ENCODE measurements at places on chromosomes 7 and 10. TPM values are rescaled to one million over a fixed set of nuclear protein-coding genes. Genes with fewer than 3 reads are reported as not detected.

- no peak for DNase-seq
Observed at GRCh38 chr10:25112016-25112415, 62.8 kb upstream of the GPR158 start.

GRCh38 chr7:135158874-135159273 is 11.0 kb downstream of the TMEM140 start:
- DNase-seq = no peak

- DNase-seq = no peak
Observed at GRCh38 chr10:74371696-74372095, 220.7 kb downstream of the ADK start.

DNA sequence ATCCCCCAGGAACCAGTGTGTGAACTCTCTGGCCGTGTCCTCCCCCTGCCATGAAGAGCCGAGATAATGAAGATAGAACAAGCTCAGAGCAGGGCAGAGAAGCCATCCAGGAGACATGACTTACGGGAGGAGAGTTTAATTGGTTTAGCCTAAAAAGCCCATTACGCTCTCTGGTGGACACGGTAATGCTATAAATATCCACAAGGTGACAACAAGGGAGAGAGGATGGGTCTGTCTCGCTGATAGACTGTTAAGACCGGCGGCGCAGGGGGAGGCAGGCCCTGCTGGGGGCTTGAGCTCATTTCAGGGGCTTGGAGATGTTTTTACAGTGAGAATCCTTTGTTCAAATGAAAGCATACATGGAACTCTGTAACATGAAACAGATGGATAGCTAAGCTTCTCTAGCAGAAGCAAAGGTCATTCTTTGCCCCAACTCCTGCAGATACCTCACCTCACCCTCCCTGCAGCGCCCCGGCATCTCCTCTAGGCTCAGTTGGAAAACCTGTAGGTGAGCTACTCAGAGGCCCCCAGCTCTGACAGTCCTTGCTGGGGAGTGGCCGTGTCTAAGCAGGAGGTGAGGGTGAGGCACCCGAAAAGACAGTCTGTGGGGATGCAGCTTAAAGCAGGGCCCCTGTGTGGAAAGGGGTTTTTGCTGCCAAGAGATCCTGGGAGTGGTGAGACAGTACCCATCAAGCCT is 40.8 kb upstream of the LOXL4 start:
- DNase-seq = no peak

DNA sequence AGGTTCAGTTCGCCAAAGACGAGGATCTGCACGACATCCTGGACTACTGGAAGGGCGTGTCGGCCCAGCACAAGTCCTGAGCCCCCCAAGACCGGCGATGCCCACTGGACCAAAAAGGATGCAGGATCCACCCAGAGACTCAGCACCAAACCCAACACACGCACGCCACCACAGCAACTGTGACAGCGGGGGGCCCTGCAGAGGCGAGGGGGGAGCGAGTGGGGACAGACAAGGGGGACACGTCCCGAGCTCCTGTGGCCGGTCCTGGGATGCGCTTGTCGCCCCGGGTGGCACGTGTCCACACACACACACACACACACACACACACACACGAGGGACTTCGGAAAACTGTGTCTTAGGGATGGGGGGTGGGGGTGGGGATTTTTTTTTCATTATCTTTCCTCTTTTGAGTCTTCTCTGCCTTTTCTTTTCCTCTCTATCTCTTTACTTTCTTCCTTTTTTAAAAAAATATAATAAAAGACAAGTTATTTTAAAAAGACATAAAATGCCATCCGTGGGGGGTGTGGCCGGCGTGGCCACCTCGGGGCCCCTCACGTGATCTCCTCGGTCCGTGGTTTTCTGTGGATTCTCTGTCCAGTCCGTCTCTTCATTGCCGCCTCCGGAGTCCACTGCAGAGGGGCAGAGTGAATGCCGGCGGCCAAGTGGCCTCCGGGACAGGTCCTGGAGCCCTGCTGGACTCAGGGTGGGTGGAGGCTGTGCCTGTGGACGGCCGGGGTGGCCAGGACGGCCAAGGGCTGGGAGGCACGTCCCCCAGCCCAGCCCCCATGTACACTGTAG is 77.1 kb downstream of the ELFN1 start:
- no peak for DNase-seq

GRCh38 chr7:25496476-25497368 is 268.4 kb upstream of the NPVF start:
- DNase-seq = no peak

- no peak for DNase-seq
Observed at GRCh38 chr10:72688208-72688651, 3.7 kb upstream of the MCU start.

DNA sequence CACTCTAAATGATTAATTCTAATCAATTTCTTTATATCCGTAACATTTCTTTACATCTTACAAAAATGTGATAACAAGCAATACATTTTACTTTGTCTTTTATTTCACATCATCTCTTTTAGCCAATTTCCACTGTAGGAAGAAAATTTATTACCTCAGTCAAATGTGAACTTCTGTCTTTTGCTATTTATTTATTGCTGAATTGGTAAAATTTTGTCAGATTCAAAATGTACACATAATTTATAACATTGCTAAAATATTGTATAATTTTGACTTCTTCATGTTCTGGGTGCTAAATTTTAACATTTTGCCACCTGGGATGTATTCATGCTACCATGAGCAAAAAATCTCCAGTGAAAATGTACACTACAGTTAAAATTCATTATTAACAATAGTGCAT is 158.0 kb downstream of the HGF start:
- no peak for DNase-seq

- DNase-seq = peak; percentile 59
Observed at GRCh38 chr7:98753989-98754479, 115.8 kb downstream of the TMEM130 start.

DNA sequence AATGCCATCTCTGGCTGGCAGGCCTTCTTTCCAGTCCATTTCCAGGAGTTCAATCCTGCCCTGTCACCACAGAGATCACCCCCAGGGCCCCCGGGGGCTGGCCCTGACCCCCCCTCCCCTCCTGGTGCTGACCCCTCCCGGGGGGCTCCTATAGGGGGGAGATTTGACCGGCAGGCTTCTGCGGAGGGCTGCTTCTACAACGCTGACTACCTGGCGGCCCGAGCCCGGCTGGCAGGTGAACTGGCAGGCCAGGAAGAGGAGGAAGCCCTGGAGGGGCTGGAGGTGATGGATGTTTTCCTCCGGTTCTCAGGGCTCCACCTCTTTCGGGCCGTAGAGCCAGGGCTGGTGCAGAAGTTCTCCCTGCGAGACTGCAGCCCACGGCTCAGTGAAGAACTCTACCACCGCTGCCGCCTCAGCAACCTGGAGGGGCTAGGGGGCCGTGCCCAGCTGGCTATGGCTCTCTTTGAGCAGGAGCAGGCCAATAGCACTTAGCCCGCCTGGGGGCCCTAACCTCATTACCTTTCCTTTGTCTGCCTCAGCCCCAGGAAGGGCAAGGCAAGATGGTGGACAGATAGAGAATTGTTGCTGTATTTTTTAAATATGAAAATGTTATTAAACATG is 6.0 kb downstream of the CHPF2 start:
- no peak for DNase-seq

DNA sequence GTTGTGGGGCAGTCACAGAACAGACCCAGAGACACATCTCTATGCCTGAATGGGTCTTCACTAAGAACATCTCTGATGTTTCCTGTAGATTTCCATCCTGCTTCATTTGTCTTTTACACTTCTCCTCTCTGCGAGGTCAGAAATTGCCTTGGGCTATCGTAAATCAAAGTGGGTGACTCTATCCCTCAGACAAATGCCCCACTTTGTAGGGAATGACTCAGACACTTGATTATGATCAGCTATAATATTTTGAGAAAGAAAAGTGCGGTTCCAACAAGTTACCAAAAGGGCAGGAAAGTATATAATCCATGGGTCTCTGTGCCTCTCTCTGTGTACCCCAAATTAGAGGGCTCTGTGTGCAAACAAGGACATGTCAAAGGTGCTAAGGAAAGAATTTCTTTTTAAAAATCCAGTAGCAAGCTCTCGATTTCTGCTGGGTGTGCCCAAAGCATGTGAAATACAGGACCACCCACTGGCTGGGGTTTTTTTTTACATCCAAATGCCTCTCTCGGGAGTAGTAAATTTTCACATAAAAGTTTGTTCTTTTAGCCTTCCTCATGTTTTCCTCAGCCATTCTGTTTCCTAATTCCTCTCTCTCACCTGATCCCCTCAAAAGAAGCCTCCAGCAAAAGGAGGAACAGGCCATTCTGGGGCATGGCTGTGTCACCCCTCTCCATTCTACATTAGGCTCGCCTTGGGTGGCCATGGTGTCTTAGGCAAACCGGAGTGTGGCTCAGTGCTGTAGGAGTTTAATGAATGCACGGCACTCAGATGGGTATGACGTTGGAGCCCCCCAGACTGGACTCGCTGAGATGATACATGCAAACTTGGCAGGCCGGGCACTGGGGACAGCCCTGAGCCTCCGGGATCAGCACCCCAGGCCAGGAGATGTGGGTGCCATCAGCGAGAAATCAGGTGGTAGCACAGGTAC is 6.3 kb upstream of the OPN4 start:
- no peak for DNase-seq

GRCh38 chr10:74862625-74863024 is 36.2 kb downstream of the KAT6B start:
- DNase-seq = no peak

- DNase-seq = no peak
Observed at GRCh38 chr7:7535691-7536090, at the start of gene COL28A1. COL28A1 (minus strand) TSS chr7:7535873; CDS start chr7:7532875, 2,998 bp downstream.

DNA sequence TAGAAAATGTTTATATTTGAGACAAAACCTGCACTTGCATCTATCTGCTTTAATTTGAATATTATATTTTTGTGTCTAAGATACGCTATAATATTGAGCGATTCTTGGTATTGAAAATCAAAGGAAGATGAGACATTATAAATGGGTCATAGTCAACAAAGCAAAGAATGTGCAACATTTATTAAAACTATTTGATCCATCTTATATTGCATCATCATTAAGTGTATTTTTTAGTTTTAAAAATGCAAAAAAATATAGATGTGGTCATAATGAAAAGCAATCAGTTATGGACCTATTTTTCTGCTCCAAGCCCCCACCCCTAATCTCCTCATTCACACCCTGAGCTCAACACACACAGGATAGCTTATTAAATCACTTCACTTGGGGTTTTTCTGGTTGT is 847.3 kb downstream of the NRG3 start:
- no peak for DNase-seq

- no peak for DNase-seq
Observed at GRCh38 chr7:101978683-101979082, 161.3 kb downstream of the CUX1 start.

DNA sequence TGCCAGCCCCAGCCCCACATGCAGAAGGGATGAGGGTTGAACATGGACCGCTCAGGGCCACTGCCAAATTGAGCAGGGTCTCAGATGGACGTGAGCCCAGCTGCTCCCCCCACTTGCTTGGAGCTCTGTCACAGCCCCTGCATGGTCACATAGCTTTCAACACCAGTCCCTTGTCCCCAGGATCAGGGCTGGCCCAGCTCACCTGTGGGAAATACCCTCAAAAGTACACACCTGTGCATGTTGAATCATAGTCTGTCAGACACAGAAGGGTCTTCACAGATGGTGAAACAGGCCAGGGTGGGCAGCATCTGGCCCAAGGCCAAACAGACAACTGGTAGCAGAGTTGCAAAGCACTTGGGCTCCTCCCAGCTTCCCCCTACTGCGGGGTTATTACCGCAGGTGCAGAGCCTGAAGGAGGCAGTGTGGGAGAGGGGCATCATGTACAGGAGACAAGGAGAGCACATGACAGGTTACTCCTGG is 77.6 kb upstream of the UNC5B start:
- no peak for DNase-seq

DNA sequence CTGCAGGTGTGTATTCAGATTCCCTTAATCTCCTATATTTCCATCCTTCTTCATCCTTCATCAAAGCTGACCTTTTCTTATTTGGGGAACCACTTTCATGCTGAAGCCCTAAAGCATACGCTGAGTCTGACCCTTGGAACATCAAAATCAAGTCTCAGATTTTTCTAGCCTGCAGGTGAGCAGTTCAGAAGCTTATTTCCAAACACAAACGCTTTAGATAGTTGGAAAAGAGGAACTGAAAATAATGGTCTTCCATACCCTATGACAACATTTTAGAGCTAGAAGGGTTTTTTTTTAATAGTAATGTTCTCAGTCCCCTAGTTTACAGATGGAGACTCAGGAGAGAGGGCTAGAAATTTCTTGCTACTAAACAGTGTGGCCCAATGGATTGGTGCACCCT is 1.6 kb upstream of the AGK start:
- DNase-seq = no peak

DNA sequence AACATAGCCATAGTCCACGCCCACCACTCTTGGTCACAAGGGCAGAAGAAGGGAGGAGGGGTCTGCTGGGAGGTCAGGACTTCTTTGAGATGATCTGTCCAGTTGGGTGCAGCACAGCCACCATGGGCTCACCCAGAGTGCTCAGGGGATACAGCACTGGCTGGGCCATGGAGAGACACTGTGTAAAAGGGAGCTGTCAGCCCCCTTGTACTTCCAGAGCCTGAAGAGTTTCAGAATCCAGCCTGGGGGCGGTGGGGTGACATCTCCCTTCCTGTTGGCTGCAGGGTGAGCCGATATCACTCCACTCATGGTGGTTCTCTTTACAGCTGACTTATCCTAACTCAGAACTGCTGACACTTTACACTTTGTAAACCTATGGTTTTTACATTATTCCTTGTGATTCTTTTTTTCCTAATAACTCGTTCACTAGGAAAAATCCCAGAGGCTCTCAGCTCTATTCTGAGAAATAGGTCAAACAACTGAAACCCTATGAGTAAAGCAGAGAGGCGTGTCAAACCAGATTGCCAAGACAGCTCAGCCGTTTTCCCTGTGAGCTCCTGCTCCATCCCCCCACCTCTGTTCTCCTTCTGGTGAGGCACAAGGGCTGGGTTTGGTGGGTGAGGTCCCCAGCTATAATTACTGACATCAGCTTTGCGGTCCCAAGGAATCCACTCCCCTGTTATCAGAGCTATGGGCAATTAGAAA is 3.2 kb upstream of the MRPS24 start:
- no peak for DNase-seq

GRCh38 chr10:110009736-110010475 is 2.1 kb downstream of the ADD3 start:
- DNase-seq = no peak

- DNase-seq = no peak
Observed at GRCh38 chr7:90740386-90740785, 144.3 kb downstream of the CDK14 start.

GRCh38 chr7:130379532-130379920 is 768 bp upstream of the CPA1 start:
- peak; percentile 46 for DNase-seq

DNA sequence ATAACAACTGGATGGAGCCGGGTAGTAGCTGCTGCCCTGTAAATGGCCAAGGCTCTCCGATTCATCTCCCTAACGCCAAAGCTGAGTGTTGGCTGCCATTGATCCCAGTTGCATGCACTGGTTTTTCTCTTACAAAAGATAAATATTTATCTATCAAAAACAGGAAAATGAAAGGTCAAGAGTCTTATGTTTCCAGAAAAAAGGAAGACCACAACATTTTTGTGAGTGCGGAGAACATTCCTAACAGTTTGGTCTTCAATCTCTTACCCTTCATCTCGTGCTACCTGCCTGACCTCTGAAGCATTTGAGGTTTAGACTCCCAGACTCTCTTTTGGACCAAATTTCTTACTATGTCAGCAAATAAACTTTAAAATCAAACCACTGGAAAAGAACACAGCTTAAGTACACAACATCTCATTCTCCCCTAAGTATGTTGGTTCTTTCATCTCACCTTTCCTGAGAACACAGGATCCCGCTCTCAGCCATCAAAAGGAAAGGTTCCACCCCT is 61.6 kb downstream of the SORBS1 start:
- DNase-seq = no peak

Gene OPALIN
- total RNA-seq = not detected

Gene HOGA1
- total RNA-seq = not detected

Gene SSC4D
- total RNA-seq = not detected

Gene PLEKHS1
- total RNA-seq = 2.9 TPM

Gene TMEM72
- total RNA-seq = not detected

Data from stomach (tissue), 19 donors.